NCI-H2029 treated with DMSO at 0.1 percent for 48 hours (cell line): ENCODE measurements at places on chromosomes 3 and 15.

DNA sequence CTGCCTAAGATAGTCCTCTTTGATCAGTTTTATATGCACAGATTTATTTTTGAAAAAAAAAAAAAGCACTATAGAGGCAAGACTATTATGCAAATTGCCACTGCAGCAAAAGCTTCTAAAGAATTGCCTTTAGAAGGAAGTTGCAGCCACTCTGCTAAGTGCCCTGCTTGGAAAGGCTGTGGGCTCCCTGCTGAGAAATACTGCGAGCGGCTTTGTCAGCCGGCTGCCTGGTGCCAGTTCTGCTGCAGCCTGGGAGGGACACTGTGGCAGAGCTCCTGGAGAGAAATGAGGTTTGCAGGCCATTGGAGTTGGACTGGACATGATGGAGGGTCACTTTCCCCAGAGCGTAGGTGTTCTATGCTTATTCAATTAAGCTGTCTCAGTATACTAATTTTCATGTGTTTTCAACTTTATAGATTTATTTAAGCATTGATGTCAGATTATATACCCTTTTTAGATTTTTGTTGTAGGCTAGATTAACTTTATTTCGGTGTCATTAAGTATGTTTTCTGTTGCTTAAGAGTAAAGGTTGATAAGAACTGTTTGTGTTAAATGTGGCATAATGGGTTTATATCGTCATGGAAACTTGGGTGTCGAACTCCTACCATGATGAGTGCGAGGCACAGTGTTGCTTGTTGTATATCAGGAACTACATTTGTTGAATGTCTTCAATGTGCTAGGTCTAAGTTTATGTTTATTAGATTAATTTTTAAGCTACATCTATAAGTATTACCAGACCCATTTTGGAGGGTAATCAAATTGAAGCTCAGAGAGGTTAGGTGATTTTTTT is 6.6 kb downstream of the MAP2K5 start:
- no peak for DNase-seq

DNA sequence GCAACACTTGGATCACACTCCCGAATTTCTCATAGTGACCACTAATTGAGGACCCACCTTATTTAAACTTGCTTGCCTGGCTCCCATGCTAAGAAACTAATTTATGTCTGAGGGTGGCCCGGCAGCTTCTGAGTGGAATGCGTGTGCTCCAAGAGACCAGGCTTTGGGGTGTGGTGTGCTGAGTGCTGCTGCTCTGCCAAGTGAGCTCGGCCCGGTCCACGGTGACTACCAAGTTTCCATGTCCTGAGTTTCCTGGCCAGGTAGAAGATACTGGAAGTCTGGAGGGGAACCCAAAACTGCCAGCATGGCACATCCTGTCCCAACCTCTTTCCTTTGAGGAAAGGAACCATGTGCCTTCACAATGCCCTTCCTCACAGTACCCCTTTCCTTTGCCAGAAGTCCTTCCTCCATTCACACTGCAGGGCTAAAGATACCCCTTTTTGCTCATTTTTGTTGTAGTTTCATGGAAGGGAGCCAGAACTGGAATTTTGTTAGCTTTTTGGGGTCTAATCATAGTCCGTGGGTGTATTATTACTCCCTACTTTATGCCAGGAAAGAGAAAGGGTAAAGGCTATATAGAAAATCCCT is 59.1 kb upstream of the ACAD9 start:
- DNase-seq, result no peak

- no peak for DNase-seq
Measured at GRCh38 chr3:85342915-85343314, 384.1 kb downstream of the CADM2 start.

DNA sequence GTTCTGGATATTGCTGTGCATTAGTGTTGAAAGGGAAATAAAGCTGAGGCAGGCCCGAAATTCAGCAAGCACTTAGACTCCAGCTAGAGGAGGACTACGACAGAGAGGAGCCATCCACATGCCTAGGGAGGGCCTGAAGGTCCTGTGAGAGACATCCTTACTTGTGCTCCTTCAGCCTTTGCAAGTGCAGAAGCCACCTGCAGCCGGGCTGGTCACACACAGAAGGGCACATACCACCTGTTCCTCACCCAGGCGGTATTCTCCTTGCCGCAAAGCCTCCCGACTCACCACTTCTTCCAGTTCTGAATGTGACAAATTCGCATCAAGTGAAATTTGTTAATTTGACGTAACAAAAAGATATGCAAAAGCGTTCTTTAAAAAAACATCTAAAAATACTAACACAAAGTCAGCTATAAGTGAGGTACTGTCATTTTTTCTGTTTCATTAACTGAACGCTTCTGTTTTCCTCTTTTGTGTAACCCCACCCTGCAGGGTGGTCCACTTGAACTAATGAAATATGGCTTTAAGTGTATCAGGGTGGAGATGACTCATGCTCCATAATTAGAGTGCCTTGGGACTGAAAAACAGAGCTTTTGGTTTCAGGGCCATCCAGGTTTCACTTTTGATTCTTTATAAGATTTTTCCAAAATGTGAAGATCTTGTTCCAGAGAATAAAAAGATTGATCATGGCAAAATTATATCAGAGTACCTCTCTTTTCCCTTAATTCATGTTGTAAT is 467.9 kb upstream of the ATP11B start:
- DNase-seq, result no peak

DNA sequence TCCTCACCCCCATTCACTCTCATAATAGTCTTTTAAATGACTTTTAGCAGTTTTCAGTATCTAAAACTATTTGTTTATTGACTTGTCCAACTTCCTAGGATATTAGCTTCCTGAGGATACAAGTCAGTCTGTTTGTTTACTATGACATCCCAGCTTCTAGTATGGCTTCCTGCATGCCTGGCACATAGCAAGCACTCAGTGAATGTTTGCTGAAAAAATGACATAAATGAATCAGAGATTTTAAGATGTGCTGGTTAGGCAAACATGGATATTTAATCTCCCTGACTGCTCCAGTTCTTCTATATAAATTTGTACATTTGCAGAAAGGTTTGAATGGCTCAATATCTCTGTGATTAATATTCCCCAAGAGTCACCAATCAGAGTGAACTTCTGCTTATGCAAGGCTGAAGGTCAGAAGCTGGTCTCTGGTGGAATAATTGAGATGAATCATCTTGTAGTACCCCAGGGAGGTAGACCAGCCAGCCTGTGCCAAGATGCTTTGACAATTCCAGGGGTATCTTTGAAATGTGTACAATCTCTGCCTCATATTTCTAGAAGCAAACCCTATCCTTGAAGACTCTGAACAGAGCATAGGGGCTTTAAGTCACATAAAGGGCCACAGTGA is 219.0 kb upstream of the LMCD1 start:
- no peak for DNase-seq

DNA sequence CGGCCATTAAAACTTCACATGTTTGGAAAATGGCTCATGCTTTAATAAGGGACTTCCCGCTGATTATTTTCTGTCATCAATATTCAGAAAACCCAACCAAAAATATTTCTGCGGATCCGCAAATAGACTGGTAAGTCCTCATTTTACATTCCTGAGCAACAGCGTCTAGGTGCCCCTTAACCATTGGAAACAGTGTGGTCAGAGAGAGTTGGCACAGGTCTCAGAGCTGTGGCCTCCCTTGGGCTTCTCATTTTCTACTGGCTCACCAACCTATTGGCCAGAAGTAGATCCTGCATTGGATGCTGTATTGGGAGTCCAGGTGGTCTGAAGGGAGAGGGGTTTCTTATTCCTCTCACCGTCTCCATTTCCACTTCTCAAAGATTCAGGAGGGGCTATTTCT is 348.1 kb upstream of the DCBLD2 start:
- no peak for DNase-seq

GRCh38 chr3:125143982-125144652 is 68.4 kb downstream of the SLC12A8 start:
- no peak for DNase-seq

GRCh38 chr15:45612790-45613415 is 21.9 kb upstream of the SQOR start:
- DNase-seq, result no peak

GRCh38 chr3:116947148-116947547 is 237.6 kb downstream of the TUSC7 start:
- DNase-seq, result no peak

DNA sequence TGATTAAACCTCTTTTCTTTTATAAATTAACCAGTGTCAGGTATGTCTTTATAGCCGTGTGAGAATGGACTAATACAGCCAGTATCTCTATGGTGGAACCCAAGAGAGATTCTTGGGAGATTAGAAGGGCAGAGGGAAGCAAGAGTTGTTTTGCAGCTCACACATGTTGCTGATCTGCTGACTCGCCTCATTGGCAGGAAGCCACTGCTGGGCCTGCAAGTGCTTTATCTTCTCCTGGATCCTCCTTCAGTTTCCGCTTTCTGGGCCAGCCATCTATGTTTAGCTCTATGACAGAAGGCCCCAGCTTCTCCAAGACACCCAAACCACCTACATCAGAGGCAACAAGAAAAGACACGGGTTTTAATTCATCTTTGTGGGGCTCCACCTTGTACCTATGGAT is 23.4 kb upstream of the GALNT15 start:
- no peak for DNase-seq

- DNase-seq, result no peak
Measured at GRCh38 chr3:14278799-14279625, 100.4 kb downstream of the LSM3 start.

- no peak for DNase-seq
Measured at GRCh38 chr15:90565866-90566265, 36.1 kb downstream of the CRTC3 start.

DNA sequence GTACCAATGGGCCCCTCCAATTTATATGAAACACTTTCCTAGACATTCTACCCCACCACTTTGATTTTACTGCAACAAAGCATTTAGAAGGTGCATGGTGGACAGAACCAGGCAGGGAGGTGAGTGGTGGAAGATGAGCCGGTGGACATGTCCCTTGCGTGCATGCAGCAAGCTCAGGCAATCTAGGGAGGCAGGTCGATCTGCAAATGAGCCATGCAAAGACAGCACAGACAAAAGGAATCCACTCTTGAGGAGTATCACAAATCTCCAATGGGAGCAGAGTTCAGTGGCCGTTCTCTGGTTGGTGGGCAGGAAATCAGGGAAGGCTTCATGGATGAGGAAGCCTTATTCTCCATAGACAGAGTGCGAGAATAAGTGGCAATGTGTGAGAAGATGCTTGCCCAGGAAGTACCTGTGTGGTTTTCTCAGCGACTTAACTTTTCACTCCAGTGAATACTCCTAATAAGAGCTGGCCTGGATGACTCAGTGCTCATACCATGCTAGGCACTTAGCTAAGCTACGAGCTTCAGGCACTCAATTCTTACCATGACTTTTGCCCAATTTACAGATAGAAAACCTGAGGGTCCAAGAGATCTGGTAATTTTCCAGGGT is 152.5 kb downstream of the FOXP1 start:
- DNase-seq, result no peak

DNA sequence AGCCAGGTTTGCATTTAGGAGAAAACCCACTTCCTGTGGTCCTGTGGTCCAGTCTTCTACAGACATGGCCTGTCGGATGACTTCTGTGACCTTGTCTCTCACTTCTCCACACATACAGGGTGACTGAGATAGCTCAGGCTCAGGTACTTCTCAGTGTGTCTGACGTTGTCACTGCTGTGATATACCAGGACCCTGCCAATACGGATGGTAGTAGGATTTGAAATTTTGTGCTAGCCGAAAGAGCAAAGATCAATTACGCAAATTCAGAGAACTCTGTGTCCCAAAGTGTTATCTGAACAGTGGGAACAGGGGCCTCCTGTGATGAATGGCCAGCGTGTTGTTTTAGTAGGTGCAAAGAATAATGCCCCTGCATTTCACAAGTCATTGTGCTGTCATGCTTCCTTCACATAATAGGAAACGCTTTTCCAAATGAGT is 128.9 kb downstream of the MCTP2 start:
- DNase-seq, result no peak

GRCh38 chr15:26280281-26280680 is 417.2 kb upstream of the ATP10A start:
- no peak for DNase-seq

GRCh38 chr15:57551715-57552677 is 39.7 kb upstream of the MYZAP start:
- no peak for DNase-seq

DNA sequence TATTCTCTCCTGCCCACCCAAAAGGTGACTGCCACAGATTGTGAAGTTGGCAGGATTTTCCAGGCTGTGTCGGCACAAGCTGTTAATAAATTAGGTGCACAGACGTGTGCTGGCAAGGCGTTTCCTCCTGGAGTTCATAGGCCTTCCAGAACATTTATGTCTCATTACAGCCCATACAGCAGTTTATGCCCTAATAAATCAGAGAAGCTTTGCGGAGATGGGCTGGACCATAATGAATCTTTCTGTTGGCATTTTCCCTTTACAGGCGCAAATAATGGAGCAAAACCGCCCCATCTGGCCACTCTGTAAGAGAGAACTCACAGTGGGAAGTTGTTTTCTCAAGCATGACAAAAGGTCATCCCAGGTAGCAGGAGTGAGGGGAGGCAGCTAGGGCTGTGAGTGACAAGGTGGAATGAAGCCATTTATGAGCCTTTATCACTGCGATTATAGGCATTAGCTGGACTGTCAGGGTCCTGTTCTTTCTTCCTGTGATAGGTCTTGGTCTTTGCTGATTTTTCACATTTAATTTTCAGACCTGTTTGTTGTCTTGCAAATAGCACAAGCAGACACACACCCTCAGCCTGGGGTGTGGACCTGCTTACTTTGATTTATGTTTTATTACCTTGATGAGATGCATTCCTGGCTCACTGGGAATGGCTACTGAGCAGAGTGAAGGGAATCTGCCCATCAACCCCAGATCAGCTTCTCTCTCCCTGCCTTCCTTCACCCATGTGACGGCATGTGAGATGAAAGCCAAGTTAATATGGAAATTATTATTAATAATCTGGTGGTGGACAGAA is 257.5 kb downstream of the LRTM1 start:
- no peak for DNase-seq

- DNase-seq, result no peak
Measured at GRCh38 chr3:42731476-42732195, 29.0 kb upstream of the HHATL start.

GRCh38 chr3:122942239-122942638 is 85.3 kb downstream of the SEMA5B start:
- no peak for DNase-seq

DNA sequence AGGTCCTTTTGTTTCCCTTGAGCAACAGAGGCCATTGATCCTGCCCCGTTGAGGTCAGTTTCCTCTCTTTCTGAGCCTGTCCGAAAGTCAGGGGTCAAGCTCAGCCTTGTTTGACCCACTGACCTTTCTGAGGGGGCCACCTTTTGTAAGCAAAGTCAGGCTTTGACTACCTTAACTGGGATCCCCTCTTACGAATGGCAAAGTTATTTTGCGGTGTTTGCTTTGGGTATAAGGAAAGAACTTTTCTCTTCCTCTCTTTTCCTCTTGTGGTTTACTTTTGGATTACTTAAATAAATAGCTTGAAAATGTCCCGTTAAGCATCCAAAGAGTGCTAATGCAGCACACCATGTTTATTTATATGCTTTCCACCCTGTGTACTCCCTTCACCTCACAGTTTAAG is 340.6 kb downstream of the THSD4 start:
- no peak for DNase-seq

GRCh38 chr3:30527720-30528119 is 78.7 kb upstream of the TGFBR2 start:
- DNase-seq, result no peak

DNA sequence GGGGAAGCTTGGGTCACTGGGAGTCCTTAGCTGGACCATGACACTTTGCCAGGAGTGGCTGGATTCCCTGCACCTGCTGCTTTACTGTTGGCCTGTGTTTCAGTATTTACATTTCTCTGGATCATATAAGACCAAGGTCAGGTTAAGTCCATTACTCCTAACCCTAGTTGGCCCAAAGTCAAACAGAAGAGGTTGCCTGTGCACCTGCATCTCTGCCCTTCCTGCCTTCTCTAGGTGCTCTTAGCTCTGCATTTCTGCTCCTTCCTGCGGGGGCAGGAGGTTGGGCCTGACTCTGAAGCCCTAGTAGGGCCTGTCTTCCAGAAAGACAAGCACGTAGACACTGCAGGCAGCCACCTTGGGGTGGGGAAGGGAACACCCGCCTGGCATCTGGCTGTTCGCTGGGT is 124.3 kb downstream of the RPLP1 start:
- peak; percentile 35 for DNase-seq
